Suppressor macrophage treated with lipopolysaccharide for 1 hour (primary cell): ENCODE measurements at places on chromosomes 3 and 15.

GRCh38 chr3:38089163-38089562, 47.8 kb downstream of the ACAA1 start:
- no peak for DNase-seq

GRCh38 chr3:141191097-141191749, 40.4 kb upstream of the PXYLP1 start:
- no peak for DNase-seq

GRCh38 chr3:120196812-120197211, 88.2 kb downstream of the GPR156 start:
- no peak for DNase-seq

- no peak for DNase-seq
Observed at GRCh38 chr3:182708810-182709209, 84.5 kb upstream of the ATP11B start.

- DNase-seq, result no peak
Observed at GRCh38 chr15:64156652-64157331, 5.3 kb downstream of the SNX22 start.

DNA sequence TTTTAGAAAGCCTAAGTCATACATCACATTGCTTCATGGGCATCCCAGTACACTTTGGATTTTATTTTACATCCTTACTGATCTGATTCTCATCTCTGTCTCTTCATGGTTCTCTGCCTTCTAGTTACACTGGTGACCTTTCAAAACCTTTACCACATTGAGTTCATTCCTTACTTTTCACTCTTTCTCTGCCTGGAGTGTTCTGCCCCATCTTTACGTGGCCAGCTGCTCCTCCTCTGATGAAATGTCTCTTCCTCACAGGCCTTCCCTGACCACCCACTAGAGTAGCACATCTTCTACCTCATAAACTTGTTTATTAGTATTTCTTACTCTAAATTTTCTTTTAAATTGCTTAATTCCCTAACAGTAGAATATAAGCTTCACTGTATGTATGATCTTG, 17.7 kb downstream of the CTNNB1 start:
- no peak for DNase-seq

DNA sequence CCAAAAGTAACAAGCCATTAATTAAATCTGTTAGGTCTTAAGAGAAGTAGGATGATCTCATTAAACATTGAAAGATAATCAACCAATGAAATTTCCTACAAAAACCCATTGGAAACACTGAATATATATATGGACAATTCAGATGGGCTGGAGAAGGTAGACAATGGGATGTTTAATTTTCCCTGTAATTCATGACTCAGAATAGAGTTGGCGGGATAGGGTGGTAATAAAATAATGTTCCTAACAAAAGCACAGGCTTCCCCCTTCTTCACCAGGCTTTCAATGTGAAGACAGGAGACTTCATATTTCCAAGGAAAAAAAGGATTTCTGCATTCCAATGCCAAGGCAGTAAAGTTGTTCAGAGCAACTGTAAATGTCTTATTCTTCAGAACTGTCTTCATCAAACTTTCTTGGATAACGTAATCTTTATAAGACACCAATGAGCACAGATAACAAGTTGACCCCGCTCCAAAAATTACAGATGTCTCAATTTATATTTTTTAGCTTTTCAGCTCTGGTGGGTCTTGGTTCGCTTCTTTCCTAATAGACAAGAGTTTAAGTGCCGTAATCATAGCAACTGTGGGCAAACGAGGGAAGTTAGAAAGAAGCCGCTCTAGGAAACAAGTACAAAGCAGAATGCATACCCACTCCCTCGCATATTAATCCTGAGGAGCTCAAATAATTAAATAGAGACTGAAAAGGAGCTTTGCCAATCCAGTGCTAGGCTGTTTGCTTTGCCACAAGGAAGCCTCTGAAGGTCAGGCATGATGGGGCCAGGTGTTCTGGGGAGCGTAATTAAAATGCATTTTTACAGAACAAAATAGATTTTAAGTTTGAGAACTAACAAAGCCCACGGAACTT, 377.0 kb downstream of the FOXP1 start:
- DNase-seq, result no peak

DNA sequence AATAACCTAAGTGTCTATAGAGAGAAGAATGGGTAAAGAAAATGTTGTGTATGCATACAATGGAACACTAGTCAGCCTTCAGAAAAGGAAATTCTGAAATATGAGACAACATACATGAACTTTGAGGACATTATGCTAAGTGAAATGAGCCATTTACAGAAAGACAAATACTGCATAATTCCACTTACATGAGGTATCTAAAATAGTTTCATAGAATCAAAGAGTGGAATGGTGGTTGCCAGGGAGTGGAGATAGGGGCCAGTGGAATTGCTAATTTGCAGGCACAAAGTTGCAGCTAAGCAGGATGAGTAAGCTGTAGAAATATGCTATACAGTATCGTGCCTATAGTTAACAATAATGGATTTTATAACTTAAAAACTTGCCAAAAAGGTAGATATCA, 779.6 kb upstream of the ARPP21 start:
- no peak for DNase-seq

DNA sequence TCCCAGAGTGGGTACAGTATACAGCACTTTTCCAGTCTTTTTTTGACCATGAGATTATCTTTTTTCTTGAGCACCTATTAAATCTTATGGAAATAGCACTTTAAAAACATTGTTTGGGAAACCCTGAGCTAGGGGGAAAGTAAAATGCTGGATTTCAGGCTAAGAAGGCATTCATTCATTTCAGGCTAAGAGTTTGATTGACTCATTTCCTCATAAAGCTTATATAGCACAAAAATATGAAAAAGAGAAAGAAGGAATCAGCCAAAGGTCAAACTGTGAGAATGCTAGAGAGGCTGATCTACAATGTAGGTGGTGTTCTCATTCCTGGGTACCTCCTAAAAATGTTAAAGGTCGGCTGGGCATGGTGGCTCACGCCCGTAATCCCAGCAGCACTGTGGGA, 10.5 kb downstream of the TTC23 start:
- no peak for DNase-seq

DNA sequence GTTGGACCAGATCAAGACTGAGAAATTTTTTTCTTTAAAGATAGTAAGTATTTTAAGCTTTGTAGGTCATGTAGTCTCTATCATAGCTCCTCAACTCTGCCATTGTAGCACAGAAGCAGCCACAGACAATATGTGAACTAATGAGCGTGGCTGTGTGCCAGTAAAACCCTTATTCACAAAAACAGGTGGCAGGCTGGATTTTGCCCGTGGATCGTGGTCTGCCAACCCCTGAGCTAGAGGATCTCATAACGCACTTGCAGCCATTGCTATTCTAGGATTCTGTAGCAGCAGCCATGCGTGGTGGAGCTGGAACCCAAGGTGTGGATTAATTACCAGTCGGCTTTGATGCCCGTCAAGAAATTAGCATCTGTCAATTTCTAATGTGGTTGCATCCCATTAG, 68.7 kb upstream of the PLXNA1 start:
- DNase-seq, result no peak
